Stimulated activated CD8-positive, alpha-beta memory T cell treated with anti-CD3 and anti-CD28 coated beads, Interleukin-2, amount 100 ng/mL, for 1 hour (primary cell): ENCODE measurements at places on chromosomes 12 and 14.

DNA sequence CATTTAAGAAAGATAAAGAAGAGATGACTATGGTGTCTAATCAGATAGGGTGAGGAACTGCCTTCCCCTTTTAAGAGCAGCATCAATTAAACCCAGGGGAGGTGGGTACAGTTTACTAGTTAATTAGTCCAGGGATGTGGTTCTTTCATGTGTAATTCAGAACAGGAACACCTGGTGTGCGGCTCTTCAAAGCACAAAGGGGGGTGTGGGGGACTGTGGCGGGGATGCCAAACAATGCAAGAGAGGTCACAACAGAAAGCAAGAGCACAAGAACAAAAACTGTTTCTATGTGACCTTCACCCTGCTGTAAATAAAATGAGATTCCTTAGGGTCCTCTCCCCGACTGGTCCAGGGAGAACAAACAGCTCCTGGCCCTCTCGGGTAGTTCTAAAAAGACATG lies 183.9 kb upstream of the SOX5 start:
- no peak for DNase-seq

- no peak for DNase-seq
These were observed 405.6 kb downstream of the GXYLT1 start for GRCh38 chr12:41739066-41739465.

DNA sequence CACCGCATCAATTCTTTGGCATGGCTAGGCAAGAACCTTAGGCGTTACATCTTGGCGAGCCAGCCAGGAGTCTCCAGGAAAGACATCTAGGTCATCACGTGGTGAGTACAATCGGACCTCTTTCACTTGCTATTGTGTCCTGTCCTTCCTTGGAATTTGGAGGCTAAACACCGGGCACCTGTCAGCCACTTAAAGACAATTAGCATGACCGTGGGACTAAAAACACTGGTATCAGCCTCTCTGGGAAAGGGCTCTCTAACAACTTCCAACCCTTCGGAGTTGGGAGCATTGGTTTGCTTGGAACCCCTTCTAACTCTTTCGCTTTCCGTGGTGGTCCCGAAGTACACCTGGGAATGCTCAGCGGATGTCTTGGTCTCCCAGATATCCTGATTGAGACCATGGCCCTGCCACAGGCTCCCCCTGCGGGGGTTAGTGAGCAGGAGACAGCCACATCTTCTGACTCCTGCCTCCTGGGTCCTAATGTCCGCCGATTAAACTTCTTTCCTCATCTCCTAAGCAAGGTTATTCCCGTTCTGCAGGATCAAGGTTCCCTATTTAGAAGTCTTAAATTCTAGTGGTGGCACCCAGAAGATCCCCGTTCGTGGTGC lies 971.7 kb downstream of the FSCB start:
- DNase-seq = no peak

- no peak for DNase-seq
These were observed 55.8 kb downstream of the CMAS start for GRCh38 chr12:22101749-22102243.

- DNase-seq = no peak
These were observed 7.4 kb upstream of the C14orf180 start for GRCh38 chr14:104572024-104572626.

DNA sequence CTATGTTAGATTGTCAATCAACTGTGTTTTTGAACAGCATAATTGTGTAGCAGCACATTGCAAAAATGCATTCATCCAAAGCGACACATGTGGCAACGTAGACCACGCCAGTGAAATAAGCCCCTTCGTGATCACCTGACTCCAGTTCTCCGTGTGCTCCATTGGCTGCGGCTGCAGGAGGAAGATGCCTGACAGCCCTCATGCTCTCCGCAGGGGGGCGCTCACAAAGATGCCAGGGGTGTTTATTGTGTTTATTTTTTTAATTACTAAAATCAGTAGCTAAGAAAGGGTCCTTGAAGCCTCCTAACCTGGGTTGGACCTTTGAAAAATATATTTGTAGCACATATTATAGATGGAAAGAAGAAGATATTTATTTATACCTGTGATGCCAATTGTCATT lies 116.3 kb downstream of the SLC15A4 start:
- DNase-seq = no peak

DNA sequence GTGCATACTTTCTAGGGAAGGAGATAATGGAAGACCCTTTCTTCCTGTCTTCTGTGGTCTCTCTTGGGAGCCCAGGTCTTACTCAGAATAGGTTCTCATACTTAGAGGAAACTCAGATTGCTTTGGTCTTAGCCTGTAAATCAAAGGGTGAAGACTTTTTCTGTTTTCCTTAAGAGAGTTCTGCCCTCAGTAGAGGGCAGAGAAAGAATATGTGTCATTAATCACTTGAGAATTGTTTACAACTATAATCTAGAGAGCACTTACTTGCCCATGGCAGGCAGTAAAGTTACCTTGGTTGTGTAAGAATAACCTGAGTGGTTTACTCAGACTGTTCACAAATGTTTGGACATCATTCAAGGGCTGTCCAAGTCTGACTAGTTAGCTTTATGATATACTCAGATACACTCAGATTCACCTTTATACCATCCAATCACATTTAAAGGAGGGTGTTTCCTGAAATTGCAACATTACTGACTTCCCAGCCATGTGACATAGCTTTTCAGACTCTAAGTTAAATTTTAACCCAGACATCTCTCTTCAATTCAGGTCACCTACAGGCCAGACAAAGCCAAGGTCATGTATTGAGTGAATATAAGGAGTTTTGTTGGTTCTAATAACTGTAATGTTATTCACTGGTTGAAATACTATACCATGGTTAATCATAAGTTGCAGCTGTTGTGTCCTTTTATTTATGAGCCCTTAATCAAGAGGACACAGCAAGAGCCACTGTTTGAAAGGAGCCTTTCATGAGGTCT lies 372.2 kb downstream of the RAD51B start:
- DNase-seq = no peak

GRCh38 chr14:93879362-93879983 lies 47.7 kb upstream of the FAM181A start:
- no peak for DNase-seq

- no peak for DNase-seq
These were observed 3.8 kb downstream of the TAS2R20 start for GRCh38 chr12:10994307-10994706.

DNA sequence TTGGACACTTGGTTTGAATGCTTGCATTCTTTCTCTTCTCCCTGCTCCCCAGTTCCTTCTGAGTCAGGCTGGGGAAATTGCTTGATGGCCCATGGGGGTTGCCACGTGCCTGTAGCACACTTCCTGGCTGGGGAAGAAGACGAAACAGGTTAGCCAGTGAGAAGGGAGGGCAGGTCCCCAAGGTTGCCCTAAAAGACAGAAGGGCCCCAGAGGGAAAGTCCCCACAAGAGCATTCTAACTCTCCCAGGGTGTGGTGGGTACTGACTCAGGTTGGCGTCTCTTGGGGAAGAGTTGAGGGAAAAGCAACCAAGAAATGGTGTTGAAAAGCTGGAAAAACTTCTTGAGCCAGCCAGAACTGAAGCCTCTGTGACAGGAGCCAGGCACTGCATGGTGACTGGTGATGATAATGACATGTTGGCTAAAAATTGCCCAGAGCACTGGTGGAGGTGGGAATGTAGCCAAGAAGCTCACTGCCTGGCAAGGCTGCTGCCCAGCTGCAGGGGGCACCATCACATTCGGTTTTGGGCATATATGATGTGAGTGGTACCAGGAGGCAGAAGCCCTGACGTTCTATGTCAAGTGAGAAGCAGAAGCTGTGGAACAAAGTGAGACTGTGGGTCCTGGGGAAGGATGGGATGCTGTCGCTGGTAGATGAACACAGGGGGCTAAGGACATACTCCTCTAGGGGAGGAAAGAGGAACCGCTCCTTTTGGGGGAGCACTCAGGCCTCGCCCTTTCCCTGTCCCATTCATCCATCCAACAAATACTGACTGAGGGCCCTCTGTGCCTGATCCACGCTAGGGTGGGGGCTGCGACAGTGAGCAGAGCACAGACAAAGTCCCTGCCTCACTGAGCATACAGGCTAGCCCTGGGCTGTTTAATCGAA lies 8.1 kb upstream of the RABGGTA start:
- DNase-seq = no peak

GRCh38 chr12:47779943-47780504 lies 7.0 kb downstream of the SLC48A1 start:
- DNase-seq = no peak

DNA sequence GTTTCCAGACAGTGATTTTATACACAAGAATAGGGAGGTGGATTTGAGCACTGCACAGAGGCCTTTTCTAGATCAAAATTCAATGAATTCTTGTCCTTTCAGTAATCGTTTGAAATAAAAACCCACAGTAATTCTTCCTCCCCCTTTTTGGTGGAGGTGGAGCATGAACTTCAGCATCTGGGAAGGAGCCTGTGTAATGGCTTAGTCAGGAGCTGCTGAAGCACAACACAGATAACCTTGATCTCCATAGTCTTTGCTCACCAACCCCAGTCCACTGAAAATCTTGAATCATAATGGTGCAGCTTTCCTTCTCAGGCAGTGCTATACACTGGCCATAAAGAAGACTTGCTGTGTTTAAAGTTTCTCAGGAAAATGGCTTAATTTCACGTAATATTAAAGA lies 6.4 kb upstream of the TBPL2 start:
- DNase-seq = no peak

- DNase-seq = no peak
These were observed 196.6 kb upstream of the DIO3 start for GRCh38 chr14:101364503-101365328.

- no peak for DNase-seq
These were observed 5.2 kb upstream of the ATG14 start for GRCh38 chr14:55416866-55417265.

- DNase-seq = no peak
These were observed 21.4 kb downstream of the ABCB9 start for GRCh38 chr12:122944605-122945592.

- DNase-seq = no peak
These were observed 43.7 kb upstream of the PHC1 start for GRCh38 chr12:8870586-8870985.

- no peak for DNase-seq
These were observed 16.4 kb upstream of the RAB35 start for GRCh38 chr12:120132863-120133385.

GRCh38 chr14:22464422-22465142 lies 124.4 kb downstream of the DAD1 start:
- DNase-seq = no peak

DNA sequence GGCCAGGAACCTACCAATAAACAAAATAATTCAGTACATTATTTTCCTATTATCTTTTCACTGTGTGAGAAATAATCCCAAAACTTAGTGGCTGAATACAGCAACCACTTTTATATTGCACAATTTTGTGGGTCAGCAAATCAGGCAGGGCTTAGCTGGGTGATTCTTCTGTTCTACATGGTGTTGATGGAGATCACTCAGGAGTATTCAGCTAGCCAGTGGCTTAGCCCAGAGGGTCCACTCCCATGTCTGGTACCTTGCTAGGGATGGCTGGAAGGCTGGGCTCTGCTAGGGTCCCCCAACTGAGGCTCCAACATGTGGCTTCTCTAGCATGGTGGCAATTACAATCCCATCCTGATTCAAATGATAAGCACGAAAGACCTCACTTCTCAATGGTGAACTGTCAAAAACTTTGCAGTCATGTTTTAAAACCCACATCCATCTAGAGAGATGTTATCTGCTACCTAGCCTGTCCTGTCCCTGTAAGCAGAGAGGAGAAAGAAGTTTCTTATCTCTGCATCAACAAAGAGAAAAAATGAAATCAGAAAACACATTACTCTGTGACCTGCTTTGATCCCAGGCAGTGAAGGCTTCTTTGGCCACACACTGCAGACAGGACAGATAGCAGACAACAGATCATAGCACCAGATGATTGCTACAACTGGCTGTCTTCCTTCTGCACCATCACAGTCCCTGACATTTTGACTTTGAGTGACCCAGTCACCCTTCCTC lies 51.0 kb upstream of the MYL2 start:
- DNase-seq = no peak

GRCh38 chr12:102067574-102068258 lies 5.9 kb upstream of the WASHC3 start:
- no peak for DNase-seq

GRCh38 chr12:42299392-42300308 lies 26.2 kb downstream of the ZCRB1 start:
- no peak for DNase-seq

DNA sequence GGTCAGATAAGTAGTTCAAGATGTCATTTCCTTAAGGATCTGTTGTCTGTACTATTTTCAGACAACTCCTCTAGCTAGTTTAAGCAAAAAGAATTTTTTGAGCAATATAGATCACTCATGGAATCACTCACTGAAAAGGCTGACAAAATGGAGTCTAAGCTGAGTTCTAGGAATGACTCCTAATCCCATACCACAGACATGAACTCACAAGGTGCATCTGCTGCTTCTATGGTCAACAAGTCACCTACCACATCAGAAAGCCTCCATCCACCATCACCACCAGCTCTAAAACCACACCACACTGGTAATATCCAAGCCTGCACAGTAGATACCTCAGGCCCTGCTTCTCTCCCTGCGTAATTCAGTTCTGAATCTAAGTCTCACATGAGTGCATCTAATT lies 33.0 kb downstream of the PWP1 start:
- DNase-seq = no peak

DNA sequence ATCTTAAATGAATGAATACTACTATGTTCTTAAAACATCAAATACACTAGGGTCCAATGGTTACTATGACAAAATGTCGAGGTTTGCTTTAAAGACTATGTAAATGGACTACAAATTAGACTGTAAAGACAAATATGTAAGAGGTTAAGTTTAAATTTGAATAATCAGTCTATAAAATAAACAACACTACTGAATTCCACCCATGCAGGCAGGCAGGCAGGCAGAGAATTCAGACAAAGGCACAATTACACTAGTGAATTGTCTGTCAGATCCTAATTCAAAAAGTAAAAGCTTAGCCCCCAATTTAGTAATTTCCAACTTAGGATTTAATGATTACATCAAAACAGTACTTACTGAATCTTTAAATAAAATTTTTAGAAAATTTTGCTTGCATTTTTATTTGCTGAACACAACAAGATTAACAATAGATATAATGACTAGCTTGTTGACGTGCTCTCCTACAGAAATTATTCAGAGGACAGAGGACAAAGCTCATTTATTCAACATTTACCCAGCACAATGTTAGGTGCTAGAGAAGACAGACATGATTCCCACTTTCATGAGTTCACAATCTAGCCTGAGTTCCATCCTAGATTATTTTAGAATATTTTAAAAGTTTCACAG lies 97.4 kb downstream of the CDK17 start:
- no peak for DNase-seq

GRCh38 chr12:124493809-124494750 lies 73.3 kb downstream of the NCOR2 start:
- DNase-seq = no peak

DNA sequence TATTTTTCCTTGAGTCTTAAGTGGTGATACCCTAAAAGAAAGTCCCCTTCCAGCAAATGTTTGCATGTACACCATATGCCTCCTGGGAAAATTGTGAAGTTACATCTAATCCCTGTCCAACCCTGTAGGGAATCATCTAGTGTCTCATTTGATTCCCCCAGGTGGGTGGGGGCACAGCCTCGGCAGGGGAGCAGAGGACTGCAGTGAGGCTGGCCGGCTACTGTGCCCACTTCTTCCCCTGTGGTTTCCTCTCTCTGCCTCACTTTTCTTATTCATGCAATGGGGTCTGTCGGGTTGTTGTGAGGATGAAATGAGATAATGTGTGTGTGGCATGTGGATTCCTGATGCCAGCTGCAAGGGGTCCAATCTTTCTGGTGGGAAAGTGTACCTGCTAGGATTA lies 6.0 kb downstream of the PAPLN start:
- no peak for DNase-seq

- no peak for DNase-seq
These were observed 69.3 kb downstream of the SERPINA3 start for GRCh38 chr14:94681300-94682060.
